NCI-H226 (cell line): ENCODE measurements at places on chromosomes 5 and 9.
A peak's percentile ranks its signal among the peaks of the same experiment; 100 is the strongest.

DNA sequence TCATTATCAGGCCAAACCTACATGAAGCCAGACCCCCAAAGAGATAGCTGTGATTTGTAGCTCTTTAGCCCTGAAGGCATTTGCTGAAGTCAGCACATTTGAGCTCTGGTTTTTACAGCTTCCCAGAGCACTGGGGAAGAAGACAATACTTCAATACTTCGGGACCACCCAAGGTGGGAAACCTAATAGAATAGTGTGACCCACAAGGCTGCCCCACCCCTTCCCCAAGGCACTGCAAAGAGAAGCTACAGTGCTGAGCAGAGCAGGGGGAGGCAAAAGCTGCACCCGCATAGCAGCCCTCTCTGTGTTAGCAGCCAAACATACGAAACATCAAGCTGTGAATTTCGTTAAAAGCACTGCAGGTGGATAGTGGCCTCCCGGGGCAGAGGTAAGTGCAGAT lies 87.3 kb downstream of the HSD17B3 start:
- no peak for DNase-seq

GRCh38 chr5:72397836-72398235 lies 77.7 kb downstream of the PTCD2 start:
- no peak for DNase-seq

DNA sequence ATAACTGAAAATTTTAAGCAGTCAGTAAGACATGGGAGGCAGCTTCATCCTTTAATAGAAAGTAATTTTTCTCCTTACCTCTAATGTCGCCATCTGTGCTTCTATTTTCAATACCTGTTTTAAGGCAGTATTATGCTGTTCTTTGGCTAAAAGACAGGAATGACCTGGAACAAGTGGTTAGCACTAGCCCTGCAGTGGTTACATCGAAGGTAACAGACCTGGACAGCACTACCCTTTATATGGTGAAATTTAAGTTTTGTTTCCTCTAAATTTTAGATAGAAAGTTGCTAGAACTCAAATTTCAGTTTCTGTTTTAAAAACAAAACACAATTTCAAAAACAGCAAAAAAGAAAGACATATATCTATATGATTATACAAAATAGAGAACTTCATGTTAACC lies 534.1 kb upstream of the CDH6 start:
- no peak for DNase-seq

DNA sequence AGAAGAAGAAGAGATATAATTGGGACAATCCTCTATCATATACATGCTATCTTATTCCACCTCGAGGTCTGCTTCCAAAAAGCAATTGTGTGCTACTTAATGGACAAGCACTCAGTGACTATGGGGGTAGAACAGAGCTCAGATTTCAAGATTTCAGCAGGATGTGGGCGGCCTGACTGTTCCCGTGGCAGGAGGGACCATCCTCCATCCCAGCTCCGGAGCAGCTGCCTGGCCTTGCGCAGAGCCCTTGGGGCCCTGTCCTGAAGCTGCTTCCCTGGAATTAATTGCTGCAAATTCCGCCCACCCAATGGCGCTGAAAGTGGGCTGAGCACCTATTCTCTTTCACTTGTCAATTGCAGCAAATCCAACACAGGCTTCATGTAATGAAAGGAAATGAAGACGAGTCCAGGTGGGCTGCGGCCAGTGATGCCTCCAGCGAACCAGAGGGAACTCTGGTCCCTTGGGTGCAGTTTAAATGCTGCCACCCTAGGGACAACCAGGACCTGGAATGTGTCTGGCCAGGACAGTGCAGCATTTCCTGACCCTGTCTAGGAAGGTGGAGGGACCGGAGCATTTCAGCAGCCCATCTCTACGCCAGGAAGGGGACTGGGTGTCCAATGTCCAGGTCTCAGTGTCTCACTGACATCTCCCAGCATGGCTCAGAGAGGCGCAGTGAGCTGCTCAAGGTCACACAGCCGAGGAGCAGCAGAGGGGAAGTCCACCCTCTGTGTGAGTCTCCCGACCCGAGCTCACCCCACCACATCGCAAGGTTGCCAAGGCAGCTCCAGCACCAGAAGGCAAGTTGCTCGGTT lies 50.5 kb upstream of the FCN1 start:
- no peak for DNase-seq

- no peak for DNase-seq
These were observed 487.2 kb downstream of the SEMA5A start for GRCh38 chr5:9058666-9059065.

- DNase-seq = no peak
These were observed 1156.8 kb upstream of the C9orf72 start for GRCh38 chr9:28730111-28730510.

- no peak for DNase-seq
These were observed 42.2 kb downstream of the MED27 start for GRCh38 chr9:132037458-132037857.

DNA sequence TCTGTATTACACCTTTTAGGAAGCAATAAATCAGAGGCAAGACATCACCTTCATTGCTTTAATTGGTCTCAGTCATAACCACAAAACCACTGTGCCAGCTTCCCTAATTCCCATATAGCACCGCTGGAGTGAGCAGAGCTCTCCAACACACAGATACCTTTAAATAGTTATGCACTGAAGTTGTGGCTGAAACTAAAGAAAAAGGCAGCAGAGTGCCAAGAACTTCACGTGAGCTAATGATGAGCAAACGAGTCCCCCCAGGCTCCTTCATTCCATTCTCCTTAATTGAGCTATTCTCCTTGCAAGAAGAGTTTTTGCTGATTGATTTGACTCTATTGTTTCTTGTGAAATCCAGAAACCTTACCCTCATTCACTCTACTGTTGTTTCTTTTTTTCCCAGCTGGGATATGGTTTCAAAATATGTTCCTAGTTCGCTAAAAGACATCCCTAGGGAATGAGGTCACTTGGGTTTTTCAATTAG lies 501.5 kb downstream of the SPATA31D1 start:
- DNase-seq = peak; percentile 81

DNA sequence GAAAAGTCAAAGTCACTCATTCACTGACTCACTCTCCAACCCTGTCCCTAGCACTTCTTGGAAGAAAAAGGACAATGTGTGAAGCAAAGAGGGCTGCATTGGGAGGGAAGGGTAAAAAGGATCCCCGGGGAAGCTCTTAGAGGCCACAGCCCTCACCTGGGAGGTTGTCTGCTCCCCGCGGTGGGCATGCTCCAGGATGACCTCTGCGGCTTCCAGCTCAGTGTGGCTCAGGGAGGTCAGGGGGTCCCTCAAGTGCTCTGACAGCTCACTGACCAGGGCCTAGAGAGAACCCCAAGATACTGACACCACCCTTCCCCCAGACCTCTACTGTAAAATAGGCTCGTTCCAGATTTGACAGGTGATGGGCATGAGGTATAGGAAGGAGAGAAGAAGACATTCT lies 4.0 kb downstream of the FCHSD1 start:
- no peak for DNase-seq

DNA sequence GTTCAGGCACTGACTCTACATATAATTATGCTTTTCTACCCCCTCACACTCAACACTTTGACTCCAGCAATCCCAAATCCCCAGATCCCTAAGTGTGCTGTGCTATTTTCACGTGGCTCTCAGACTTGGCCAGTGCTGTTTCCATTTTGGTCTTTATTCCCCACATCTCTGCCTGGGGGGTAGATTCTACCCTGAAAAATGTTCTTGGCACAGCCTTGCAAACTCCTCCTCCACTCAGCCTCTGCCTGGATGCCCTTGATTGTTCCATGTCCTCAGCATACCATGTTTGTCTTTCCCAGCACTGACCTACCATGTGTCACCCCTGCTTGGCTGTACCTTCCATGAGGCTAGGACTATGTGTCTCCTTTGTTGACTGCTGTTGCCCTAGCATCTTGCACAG lies 43.0 kb downstream of the FXN start:
- no peak for DNase-seq
